ENCODE measurements at places on chromosomes 11 and 22.
A peak's percentile ranks its signal among the peaks of the same experiment; 100 is the strongest.

DNA sequence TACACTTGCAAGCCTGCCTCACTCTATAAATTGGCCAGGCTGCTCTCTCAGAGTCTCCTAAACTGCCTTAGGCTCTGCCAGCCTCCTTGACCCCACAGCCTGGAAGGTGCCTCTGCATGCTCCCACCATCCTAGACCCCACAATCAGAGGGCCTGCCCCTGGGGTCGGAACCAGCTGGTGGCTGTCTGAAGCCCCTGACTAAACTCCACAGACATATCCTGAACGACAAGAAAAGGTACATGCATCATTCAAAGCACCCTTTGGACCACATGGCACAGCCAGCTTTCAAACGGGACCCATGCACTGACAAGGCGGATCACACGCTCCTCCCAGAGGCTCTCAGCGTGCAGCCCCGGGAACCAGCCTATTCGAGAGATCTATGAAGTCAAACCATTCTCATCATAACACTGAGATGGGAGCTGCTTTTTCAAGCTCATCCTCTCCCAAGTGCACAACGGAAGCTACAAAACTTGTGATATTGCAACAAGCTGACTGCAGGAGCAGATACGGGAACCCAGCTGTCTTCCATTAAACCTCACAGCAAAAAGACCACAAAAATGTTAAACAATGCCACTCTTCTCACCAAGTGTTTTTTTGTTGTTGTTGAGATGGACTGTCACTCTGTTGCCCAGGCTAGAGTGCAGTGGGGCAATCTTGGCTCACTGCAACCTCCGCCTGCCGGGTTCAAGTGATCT is 8.1 kb downstream of the SHANK2 start:
- peak; percentile 55 for DNase-seq

DNA sequence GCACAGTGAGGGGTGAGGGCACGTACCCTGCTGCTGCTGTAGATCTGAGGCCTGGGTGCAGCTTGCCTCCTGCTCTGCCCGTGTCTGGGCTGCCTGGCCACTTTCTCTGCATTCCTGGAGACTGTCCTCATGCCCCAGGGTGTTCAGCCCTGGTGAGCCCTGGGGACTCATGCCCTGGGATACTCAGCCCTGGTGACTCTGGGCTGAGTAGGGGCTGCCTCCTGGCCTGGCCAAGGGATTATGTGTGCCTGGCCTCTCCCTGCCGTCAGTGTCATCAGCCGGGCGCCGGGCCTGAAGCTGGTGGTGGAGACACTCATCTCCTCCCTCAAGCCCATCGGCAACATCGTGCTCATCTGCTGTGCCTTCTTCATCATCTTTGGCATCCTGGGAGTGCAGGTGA is 94.7 kb downstream of the CACNA1I start:
- peak; percentile 62 for DNase-seq

DNA sequence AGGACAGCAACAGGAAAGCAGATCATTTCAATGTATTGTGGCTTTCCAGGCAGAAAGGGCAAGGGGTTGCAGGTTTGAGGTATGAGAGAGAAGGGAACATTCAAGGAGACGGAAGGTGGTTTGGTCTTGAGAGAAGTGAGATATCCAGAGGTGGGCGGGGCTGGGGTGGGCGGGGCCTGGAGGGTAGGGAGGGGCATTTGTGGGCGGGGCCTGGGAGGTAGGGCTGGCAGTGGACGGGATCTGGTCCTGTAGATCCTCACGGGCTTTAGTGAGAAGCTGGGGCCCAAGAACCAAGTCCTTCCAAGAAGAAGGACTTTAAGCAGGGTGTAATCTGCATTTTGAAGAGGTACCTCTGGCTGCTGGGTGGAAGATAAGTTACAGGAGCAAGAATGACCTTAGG is 199.2 kb downstream of the MN1 start:
- DNase-seq = no peak

- DNase-seq = no peak
Measured at GRCh38 chr22:22398530-22399327, 109.8 kb downstream of the ZNF280B start.

GRCh38 chr11:26805001-26805400 is 83.1 kb upstream of the SLC5A12 start:
- DNase-seq = no peak

DNA sequence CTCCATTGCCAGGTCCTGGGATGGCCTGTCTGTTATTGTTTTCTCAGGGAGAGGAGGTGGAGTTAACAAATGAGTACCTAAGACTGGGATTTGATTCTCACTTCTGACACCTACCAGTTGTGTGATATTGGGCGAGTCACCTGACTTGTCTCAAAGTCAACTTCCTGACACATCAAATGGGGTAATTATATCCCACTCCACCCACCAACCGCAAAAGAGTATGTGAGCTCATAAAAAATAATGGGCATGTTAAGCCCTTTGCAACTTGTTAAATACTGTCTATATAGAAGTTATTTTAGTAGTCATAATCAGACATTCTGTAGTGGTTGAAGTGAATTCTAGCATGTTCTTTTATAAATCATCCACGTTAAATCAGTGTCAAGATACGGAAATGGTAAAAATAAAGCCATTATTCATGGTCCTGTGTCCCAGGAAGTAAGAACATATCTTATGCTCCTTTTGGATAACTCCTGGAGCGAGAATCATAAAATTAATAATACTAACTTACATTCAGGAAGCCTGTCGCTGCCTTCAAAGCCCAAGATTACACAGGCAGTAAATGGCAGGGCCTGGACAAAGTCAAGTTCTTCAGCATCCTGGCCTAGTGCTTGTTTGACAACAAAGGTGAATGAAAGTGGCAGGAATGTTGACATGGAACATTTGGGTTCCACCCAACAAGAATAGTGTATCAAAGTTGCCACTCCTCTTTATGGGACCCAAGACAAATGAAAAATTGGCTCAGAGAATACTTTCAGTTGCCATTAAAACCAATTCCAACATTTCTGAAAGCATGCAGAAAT is 54.3 kb downstream of the SYTL2 start:
- no peak for DNase-seq

GRCh38 chr11:128776424-128777284 is 82.8 kb downstream of the FLI1 start:
- peak; percentile 87 for DNase-seq

GRCh38 chr11:46747150-46747549 is 28.1 kb downstream of the F2 start:
- no peak for DNase-seq

DNA sequence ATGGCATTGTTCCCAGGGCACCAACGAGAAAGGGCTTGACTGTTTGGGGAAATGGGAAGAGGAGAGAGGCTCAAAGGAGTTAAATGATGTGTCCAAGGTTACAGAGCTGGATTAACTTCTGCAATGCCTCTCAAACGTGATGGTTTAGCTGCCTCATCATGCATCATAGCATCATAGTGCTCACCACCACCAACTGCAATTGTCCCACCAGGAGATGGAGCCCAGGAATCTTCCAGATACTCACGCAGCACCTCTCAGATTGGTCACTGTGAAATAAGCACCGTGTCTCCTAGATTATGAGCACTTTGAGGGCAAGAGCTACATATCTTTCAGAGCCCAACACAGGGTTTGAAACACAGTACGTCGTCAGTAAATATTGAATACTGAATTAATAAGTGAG is 69.2 kb downstream of the PRSS23 start:
- DNase-seq = no peak

DNA sequence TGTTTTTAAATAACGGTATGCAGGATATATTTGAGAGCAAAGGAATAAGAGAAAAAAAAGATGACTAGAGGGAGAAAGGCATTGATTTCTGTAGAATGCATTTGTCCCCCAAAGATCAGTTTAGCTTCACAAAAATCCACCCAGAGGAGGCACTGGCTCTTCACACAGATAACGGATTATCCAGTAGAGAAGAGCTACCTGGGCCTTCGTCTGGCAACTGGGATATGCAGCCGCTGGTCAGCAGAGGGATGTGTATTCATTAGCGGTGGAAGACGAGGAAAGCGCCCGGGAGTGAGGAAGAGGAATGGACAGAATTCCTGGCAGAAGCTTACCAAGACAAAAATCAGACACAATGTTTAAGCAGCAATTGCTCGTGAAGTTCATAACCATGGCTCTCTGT is 5.6 kb upstream of the WT1 start:
- no peak for DNase-seq

DNA sequence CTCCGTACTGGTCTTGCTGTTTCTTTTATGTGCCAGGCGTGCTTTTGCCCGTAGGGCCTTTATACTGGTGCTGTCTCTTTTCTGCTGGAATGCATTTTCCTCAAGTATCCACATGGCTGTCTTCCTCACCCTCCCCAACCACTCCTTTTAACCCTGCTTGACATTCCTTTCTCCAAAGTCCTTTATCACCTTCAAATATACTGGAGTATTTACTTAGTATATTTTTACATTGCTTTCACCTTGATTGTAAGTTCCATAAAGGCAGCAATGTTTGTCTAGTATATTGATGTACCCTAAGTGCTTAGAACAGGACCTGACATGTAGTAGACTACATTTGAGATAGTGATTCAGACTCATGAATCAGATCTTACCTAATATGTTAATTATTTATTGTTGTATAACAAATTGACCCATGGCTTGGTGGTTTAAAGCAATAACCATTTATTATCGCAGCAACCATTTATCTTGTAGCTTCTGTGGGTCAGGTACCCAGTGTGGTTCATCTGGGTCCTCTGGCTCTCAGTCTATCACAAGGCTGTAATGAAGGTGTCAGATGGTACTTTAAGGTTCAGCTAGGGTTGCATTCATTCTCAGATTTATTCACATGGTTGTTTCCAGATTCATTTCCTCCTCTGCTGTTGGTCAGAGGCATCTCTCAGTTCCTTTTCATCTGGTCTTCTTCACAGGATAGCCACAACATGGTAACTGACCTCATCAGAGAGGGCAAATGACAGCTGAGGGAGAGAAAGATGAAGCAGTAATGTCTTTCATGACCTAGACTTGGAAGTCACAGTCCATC is 34.2 kb downstream of the DDX10 start:
- DNase-seq = no peak

GRCh38 chr11:102267609-102268008 is 49.7 kb upstream of the BIRC3 start:
- DNase-seq = no peak

GRCh38 chr22:39080052-39080762 is 3.1 kb downstream of the APOBEC3G start:
- DNase-seq = no peak

- DNase-seq = no peak
Measured at GRCh38 chr11:83087035-83087434, 15.3 kb upstream of the RAB30 start.

GRCh38 chr11:133521502-133521901 is 10.8 kb downstream of the OPCML start:
- DNase-seq = no peak
